Umbilical cord (tissue), 2 donors: ENCODE measurements at places on chromosomes 4 and X.

- no peak for DNase-seq
These were observed 32.2 kb downstream of the PSAPL1 start for GRCh38 chr4:7402526-7402925.

DNA sequence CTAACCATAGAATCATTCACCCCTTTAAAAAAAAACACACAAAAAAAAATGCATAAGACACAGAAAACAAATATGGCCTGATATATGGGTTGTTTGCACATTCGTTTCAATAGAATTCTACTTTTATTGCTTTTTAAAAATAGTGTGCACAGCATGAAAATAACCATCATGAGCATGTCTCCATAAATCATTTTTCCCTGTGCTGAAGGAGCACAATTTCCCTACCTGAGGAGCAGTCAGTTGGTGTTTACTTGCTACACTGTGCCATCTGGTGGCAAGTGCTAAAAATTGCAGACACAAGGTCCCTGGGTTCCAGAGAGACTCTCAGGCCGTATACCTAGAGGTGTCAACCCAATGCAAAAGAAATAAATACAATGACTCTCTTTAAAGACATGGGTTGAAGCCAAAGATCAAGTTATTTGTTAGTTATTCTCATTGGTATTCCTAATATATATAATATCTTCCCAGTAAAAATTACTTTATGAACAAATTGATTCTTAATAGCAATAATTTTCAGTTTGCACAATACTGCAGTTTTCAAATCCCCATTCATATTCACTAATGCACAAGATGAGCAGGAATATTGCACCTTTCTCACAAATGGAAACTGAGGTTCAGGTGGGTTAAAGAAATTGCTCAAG, 551.4 kb downstream of the IQCM start:
- peak; percentile 43 for DNase-seq

GRCh38 chrX:68832101-68832416, 3.2 kb downstream of the EFNB1 start:
- DNase-seq: peak; percentile 78

- no peak for DNase-seq
These were observed 223.5 kb downstream of the GRIA2 start for GRCh38 chr4:157444014-157444413.

- DNase-seq: no peak
These were observed 36.9 kb downstream of the GPR174 start for GRCh38 chrX:79181401-79181800.

GRCh38 chr4:129490516-129490915, 394.6 kb downstream of the C4orf33 start:
- DNase-seq: no peak

DNA sequence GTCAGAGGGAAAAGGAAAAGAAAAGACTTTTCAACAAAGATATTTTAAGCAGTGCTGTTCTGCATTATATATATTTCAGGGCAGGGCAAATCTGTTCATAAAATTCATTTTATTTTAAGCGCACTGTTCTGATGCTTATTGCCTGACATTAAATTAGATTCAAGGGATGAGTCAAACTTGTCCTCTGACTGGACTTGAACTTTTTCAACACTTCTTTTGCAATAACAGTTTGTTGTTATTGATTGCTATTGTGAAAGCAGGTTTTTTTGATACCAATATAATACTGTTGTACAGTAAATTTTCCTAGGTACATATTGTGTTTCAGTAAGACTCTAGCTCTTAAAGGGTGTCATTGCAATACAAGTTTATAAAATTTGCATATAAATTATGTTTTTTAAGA, 481.3 kb downstream of the NAF1 start:
- DNase-seq: no peak

GRCh38 chrX:134886002-134886596, 104.7 kb upstream of the SMIM10 start:
- no peak for DNase-seq

GRCh38 chr4:92021203-92021602, 282.6 kb upstream of the GRID2 start:
- DNase-seq: no peak
